ENCODE measurements at places on chromosomes 16 and 17.

DNA sequence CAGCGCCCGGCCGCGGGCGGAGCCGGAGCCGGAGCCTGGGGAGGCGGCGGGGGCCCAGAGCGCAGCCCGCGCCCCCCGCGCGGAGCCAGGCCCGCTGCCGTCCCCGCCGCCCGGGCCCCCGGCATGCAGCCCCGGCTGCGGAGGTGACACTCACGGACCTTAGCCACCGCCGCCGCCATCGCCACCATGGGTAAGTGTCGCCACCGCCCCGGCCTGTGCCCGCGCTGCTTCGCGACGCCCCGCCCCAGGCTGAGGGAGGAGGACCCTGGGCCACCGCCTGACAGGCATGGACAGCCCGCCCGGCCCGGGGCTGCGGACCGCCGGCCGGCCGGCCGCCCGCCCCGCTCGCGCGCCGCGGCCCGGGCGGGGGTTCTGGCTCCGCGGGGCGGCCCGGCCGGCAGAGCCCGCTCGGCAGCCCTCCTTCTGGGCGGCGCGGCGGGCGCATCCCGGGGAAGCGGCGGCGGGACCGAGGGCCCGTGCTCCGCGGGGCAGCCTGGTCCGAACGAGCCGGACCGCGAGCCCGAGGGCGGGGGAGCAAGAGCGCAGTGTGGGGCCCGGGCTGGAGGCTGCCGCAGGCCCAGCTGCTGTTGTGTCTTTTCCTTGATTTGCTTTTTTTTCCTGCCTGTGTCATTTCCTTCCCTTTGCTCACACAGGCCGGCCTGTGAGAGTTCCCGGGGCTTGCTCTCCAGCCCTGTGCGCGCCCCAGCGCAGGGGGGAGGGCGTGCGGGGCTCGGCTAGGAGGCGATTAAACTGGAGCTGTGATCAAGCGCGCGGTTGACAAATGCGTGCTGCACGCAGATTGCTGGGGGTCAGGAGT, 565 bp downstream of the MAP3K3 start:
- peak; percentile 82 for DNase-seq

- DNase-seq, result no peak
These were observed 3.5 kb downstream of the MARVELD3 start for GRCh38 chr16:71629278-71630016.

GRCh38 chr17:42750739-42751344, 6.0 kb upstream of the EZH1 start:
- DNase-seq, result no peak

DNA sequence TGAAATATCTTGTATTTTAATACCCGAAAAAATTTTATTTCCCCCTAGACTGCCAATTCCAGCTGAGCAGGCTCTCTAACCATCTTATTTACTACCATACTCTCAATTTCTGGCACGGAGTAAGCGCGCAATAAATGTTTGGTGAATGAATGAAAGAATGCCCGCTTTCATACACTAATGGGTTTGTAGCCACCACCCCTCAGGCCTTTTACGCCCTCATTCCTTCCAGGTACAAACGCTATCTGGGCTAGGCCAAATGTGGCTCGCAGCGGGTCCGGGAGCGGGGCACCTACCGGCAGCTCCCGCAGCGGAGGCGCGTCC, 536 bp upstream of the PLD2 start:
- no peak for DNase-seq

GRCh38 chr17:65637786-65638185, 76.3 kb upstream of the AXIN2 start:
- no peak for DNase-seq

GRCh38 chr16:78566397-78567073, 467.1 kb downstream of the WWOX start:
- no peak for DNase-seq

- peak; percentile 84 for DNase-seq
These were observed 1.4 kb upstream of the SLC25A10 start for GRCh38 chr17:81710514-81711308.

- DNase-seq, result no peak
These were observed 1.8 kb upstream of the TCAP start for GRCh38 chr17:39663340-39663687.

GRCh38 chr17:60354223-60354622, 37.7 kb downstream of the USP32 start:
- no peak for DNase-seq

GRCh38 chr16:79190542-79190941, 410.0 kb downstream of the MAF start:
- DNase-seq, result no peak

All from left lung (tissue), 14 donors.